ENCODE measurements at places on chromosomes 2 and 18.

- H3K4me1 ChIP-seq: no peaks in the 10 kb centered on the region
- no peaks in the 10 kb centered on the region for H3K27me3 ChIP-seq
- H3K27ac ChIP-seq: no peak overlapping the region
Measured at GRCh38 chr2:229314117-229314516, 43.0 kb upstream of the PID1 start.

DNA sequence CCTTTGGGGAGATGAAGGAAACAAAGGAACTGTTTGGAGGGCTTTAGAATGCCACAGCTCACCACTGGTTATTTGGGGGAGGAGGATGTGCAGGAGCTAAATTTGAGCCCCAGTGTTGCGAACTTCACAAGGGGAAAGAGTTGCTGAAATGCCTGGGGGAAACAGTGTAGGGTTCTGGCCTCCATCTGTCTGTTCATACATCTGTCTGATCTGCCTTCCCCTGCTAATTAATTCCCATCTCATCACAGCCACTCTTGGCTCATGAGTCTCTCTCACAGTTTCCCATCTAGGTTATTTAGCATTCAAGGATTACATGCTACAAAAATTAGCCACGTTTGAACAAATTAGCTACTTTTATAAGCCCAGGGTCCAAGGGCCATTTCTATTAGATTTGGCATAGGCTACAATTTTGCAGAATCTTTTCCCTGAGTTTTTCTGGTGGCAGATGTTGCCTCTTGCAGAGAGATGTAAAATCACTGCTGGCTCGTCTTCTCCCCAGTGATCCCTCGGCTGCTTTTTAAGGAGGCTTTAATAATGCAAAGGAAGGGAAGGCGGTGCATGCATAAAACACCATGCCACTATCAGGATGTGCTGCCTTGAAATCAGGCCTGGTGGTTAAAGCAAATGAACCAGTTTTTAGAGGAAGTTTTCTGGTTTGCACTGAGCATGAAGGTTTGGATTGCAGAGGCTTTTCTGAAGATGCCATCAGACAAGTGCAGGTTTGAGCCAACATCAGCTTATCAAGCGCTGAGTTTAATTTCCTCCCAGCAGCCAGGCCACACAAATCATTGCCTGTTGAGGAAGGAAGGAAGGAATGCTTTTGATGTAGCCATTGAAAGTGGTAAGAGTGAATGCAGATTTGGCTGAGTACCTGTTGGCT lies 35.0 kb downstream of the ADD2 start:
- peaks cover 18% of the 10 kb centered on the region for H3K27me3 ChIP-seq
- no peak overlapping the region for H3K4me3 ChIP-seq
- DNase-seq: no peak
- H3K36me3 ChIP-seq: no peaks in the 10 kb centered on the region

DNA sequence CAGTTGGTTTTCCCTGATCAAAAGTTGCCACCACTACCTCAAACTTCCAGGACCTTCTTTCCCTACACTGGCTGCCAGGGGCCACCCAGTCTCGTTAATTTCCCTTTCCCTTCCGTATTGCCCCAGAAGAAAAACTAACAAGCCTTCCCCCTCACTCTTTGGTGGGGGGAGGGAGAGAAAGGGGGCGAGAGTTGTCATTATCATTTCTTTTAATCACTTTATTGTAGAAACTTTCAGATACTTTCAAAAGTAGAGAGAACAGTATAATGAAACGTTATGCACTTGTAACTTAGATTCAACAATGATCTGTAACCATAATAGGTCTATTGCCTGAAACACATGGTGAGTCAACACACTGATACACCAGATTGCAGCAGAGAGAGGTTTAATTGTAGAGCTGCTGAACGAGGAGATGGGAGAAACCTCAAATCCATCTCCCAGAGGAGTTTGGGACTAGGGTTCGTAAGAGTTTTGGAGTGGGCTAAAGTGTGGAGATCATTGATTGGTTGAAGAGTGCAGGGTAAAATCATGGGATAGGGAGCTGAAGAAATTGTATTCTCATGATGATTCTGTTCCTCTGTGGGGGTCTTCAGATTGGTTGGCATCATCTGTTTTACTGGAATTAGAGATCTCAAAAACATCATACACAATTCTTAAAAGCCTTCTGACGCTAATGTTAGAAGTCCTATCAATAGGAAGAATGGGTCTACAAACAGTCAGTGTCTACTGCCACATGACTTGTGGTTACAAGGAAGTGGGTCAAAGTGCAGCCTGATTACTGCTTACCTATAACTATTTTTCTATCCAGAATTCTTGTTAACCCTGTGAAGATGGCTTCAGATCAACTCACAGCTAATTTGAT lies 2.6 kb upstream of the RNF149 start:
- H3K27me3 ChIP-seq: no peaks in the 10 kb centered on the region
- peaks cover 24% of the 10 kb centered on the region for H3K4me1 ChIP-seq
- no peak overlapping the region for H3K27ac ChIP-seq
- no peak overlapping the region for H3K4me3 ChIP-seq

DNA sequence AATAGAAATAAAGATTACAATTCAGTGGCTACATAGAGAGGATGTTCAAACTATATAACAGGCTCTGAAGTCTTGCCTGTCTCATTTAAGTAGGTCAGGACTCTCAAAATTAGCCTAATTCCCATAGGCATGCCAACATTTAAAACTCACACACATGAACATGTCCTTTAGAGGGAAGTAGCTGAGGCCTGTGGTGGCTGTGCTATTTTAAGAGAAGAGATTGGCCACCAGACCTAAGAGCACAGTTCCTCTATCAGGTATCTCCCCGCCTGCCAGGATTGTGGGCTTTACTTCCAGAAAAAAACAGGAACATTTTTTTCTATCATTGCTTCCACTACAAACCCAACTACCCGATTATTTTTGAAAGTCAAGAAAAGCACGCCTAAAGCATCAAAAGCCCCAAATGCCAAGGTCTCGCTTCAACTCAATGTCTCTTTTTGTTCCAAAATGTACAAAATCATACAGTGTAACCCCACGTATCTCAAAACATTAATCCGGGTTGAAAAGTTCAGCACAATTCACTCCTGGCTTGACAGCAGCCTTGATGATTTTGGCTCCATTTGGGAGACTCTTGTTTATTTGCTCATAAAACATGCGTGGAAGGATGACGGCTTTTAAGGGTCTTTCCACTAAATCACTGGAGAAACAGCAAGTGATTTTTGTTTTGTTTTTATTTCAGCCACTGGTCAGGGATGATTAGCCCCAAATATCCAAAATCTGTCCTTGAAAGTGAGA lies 15.3 kb downstream of the FHL2 start:
- no peak for DNase-seq
- H3K4me1 ChIP-seq: peaks cover 98% of the 10 kb centered on the region
- H3K27me3 ChIP-seq: no peaks in the 10 kb centered on the region
- H3K27ac ChIP-seq: peak overlapping the region; percentile 85
- no peaks in the 10 kb centered on the region for H3K36me3 ChIP-seq

DNA sequence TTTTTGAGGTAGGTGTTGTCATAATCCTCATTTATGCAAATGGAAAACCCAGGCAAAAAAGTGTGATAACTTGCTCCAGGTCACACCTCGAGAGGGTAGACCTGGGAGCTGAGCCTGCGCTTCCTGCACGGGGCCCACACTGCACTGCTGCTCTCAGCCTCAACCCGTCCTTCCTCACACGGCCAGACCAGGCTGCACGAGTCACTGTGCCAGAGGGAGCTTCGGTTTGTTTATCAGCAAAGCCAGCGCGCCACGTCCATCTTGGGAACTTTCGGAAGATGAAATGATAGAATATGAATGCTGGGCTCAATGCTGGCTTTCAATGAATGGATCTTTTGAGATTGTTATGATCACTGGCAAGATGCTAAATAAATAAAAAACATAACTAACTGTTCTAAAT lies 14.4 kb downstream of the COPS9 start:
- no peaks in the 10 kb centered on the region for H3K36me3 ChIP-seq
- no peaks in the 10 kb centered on the region for H3K27me3 ChIP-seq
- DNase-seq: no peak
- no peaks in the 10 kb centered on the region for H3K4me1 ChIP-seq

All from heart right ventricle (tissue), 16 donors.